ENCODE measurements at places on chromosomes 11 and 22.

DNA sequence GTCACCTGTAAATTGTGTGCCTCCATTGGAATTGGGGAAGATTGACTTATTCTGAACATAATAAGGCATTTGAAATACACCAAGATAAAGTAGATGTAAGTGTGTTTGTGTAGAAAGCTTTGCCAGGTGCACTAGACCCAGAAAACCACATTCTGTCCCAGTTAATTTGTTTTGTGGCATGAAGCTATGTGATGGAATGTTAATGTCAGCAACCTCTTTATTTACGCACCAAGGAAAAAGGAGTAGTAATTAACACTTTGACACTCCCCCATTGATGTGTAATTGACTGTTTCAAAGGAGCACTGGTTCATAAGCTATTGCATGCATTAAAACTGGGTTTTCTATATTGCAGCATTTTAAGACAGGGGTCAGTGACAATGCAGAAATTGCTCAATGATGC is 14.3 kb downstream of the EIF3M start:
- no peak for DNase-seq

DNA sequence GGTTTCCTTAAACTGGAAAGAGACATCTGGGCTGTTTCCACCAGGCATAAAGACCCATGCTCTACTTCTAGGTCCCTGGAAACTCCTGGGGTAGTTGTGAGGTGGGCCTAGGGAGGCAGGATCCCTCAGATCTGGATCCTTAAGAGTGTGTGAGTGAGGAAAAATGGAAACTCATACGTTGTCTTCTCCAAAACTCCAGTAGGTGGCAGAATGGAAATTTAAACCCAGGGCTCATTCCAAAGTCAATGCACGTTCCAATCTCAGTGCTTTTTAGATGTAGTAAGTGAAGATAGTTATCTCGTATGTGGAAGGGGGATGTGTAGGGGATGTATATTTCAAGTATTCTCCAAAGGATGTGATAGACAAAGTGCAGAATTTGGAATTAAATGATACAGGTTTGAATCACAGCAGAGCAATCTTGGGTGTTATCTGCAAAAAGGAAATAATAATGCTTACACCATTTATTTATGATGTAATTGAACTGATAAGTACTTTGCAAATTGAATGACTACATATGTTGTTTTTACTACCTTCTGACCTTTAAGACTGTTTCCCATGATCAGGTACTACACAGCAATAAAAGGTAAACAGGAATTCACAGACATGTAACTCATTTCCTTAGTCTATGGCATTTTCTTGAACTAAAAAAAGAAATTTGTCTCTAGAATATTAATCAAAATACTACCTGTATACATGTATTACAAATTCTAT is 13.1 kb upstream of the MMP1 start:
- DNase-seq: no peak

DNA sequence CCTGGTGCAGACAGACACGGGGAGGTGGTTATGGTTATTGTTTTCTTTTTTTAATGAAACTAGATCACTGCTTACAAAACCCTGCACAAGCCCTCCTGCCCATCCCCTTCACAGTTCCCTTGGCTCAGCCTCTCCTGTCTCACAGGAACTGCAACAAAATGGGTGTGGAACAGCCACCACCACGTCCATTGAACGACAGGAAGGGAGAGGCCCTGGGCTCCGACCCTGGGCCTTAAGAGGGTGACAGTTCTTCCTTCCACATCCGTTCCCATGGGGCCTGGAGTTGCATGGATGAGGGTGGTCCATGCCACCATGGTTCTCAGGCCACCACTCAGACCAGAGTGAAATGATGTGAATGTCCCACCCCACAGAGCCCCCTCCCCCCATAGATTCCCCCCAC is 15.7 kb downstream of the PRPF19 start:
- DNase-seq: no peak

DNA sequence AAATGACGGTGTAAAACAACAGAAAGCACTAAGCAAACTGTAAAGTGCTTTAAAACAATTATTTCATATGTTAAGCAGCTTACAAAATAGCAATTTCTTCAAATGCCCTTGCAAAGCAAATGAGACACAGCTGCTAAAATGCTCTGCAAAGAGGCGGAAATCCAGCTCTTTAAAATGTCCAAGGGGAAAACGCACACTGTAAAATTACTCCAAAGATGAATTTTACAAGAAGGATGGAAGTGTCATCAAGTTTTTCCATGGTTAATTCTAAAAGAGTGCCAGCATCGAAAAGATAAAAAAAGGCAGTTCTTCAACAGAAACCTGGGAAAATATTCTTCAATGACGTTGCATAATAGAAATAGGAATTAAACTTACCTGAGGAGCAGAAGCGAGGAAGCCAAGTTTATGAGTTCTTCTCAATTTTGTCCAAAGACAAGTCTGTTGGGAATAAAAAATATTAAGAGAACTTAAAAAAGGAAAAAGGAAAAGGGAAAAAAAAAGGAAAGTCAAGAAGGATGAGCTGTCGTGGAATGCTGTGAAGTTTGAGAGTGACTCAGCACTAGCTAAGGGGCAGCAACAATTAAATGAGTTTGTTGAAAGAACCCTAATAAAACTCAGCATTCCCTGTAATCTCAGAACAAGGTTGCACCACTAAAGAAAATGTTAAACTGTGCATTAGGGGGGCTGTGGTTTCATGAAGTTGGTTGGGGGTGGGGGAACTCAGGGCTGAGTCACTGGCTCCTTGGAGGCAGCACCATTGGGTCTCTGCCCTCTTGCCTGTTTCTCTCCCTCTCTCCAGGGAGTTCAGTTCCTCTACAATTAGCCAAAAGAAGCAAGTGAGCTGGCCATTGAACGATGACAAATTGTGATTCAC is 64.2 kb upstream of the BLID start:
- DNase-seq: no peak

DNA sequence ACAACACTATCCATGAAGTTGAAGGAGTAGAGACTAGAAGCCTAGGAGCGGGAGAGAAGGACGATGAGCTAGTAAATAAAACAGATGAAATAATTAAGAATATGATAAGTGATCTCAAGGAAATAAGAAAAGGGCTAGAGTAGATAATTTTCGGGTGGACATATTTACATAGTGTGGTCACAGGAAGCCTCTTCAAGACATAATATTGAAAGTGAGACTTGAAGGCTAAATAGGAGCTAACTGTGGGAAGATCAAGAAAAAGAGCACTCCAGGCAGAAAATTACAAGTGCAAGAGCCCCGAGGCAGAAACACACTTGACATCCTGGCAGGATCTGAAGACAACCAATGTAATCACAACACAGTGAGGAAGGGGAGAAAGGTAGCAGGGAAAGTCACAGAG is 11.9 kb upstream of the PPFIBP2 start:
- DNase-seq: no peak

- DNase-seq: no peak
Observed at GRCh38 chr22:48929276-48929790, 898.3 kb downstream of the BRD1 start.

- no peak for DNase-seq
Observed at GRCh38 chr11:18367431-18367830, 26.9 kb upstream of the LDHA start.

- DNase-seq: no peak
Observed at GRCh38 chr22:37563153-37564081, 3.1 kb downstream of the CDC42EP1 start.

DNA sequence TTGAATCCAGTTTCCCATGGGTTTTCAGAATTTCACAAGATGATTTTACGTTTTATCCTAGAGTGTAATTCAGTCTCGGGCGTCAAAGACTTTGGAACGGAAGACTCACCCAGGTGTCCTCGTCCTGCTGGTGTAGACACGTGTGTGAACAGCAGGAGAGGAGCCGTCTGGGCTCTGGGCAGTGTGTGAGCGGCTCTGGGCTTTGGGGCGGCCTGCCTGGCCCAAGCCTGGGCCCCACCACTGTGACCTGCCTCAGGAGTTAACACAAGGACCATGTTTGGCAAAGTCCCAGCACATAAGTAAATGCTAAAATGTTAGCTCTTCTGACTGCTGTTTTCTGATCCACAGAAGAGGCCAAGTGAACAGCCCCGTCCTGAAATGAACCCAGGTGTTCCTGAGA is 1093.3 kb downstream of the BRD1 start:
- no peak for DNase-seq

- no peak for DNase-seq
Observed at GRCh38 chr11:41714101-41714500, 254.6 kb upstream of the LRRC4C start.

DNA sequence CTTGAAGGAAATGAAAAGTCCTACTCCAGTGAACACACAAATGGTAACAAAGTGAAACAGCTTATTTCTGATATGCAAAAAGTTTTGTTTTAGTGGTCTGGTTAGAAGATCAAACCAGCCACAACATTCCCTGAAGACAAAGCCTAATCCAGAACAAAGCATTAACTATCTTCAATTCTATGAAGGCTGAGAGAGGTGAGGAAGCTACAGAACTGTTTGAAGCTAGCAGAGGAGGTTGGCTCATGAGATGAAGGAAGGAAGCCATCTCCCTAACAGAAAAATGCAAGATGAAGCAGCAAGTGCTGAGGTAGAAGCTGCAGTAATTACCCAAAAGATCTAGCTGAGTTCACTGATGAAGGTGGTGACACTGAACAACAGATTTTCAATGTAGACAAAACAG is 168.4 kb downstream of the IGLL1 start:
- DNase-seq: no peak

GRCh38 chr11:32255841-32256240 is 165.0 kb downstream of the RCN1 start:
- DNase-seq: no peak

DNA sequence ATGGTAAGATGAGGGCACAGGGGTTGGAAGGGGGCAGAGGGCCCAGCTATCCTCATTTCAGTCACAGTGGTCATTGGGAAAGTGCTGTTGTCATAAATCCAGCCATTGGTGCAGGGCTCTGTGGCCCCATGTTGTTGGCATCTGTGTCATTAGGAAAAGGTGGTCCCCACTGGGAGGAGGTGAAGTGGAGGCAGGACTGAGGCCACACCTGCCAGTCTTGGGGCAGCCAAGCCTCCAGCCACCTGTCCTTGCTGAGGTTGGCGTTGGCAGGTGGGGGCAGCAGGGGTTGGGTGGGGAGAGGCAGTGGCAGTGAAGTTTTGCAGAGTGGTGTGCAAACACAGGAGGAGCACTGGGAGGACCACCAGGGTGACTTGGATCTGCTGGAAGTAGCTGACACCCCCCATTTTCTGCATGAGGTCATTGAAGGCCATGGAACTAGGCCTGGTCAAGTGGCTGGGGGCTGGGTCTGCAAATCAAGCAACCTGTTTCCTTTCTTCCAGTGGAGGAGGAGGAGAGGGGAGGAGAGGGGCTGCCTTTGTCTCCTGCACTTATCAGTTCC is 25.3 kb downstream of the SLC22A6 start:
- no peak for DNase-seq

- no peak for DNase-seq
Observed at GRCh38 chr11:97607291-97608000, 1217.6 kb downstream of the JRKL start.

DNA sequence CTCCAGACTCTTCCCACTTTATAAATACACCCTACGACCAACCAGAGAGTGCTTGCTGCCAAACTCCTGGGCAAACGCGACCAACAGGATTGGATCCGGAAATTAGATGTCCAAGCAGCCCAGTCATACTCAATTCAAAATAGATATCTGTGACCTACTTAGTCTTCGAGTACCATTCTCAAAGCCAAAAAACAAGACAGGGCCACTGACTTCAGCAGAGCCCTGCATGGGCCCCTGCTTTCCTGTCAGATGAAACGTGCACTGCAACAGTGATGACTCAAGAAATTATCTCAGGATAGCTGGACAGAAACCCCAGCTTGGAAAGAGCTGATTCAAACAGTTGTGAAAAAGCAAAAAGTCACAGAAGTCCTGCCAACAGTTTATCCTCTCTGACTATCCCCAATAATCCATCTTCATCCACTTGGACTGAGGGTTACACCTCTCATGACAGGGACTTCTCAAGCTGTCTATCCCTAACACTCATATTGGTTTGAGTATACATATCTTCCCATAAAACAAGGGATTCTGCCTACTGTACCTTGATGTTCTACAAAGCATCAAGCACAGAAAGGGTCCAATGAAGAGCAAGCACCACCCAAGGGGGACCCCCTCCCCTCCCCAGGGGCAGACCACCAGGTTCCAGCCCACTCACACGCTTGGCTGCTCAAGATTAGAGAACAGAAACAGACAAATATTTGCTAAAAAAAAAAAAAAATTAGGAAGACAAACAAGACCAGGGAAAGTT is 17.4 kb downstream of the SMCO4 start:
- no peak for DNase-seq

DNA sequence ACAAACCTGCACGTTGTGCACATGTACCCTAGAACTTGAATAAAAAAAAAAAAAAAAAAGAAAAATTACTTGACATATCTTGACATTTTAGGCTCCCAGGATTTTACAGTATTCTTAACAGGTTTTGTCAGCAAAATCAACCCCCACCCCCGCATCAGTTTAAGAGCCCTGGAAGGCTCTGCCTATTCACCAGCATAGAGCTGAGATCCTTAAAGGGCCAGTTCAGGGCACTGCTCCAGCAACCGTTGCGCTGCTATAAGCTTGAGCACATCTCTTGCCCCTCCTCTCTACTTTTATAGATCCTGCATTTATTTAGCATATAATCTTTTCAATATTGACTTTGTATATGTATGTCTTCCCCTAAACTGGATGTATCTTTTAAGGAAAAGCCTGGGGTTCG is 697 bp upstream of the PAFAH1B2 start:
- no peak for DNase-seq

GRCh38 chr22:45531441-45532234 is 29.0 kb downstream of the FBLN1 start:
- no peak for DNase-seq

- no peak for DNase-seq
Observed at GRCh38 chr11:117187007-117187406, 8.5 kb downstream of the SIDT2 start.

DNA sequence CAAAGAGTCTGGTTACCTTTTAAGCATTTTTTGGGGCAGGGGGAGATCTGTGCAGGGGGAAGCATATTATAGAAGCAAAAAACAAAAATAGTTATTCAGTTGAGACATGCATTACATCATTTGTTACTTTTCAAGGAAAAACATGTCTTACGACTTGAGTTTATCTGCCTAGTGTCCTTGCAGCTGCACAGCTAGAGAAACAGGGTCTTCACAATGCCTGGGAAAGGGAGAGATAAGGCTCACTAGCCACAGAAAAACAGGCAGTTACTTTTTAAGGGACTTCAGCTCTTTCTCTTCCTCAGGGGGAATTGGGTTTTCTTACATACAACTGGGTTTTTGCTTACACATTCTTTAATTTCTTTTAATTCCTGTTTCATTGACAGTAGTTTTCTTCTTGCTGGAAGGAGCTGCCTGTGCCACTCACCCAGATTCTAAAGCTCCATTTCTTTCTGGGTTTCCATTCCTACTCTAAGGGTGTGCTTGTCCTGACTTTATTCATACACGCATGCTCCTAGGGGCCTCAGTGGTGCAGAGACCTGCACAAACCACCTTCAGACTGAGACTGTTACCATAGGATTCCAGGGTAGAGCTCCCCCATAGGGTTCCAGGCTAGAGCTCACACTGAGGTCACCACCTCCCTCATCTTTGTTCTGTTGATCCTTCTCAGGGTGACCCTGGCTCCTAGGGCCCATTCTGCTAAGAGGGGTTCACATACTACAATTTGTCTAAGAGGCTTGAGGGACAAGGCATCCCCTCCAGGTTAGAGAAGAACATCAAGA is 14.7 kb upstream of the UBQLNL start:
- no peak for DNase-seq

Measured in GM12891 (cell line).